ENCODE measurements at places on chromosomes 12 and 14.

DNA sequence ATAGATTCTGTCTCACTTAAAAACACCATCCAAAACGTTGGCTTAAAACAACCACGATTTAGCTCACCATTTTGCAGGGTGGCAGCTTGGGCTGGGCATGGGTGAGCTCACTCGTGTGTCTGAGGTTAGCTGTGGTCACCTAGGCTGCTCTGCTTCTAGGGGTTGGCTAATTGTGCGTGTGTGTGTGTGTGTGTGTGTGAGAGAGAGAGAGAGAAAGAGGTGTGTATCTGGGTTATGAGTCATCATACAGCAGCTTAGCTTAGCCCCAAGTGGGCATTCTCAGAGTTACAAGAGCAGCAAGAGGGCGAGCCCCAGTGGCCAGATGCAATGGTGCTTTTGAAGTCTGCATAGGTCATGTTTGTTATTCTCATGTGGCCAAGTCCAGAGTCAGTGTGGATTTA, 6.0 kb downstream of the FBXW8 start:
- no peak for DNase-seq

DNA sequence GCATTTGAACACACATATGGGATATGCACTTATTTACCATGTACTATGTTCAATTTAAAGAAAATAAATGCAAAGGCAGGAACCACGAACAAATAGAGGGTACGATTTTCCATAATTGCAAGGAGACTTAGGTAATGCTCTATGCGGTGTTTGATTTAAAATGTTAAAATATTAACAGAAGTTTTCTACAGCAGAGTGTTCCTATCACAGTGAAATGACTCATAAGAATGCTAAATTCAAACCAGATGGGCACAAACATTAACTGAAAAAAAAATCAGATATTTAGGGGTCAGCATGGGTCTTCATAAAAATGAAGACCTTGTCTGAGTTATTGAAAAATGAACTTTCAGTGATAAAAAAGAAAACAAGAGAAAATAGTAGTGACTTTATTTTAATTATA, 65.4 kb downstream of the LLPH start:
- no peak for DNase-seq

GRCh38 chr12:2959505-2960389, 550 bp downstream of the TEAD4 start:
- peak; percentile 89 for DNase-seq

GRCh38 chr12:131013118-131013517, 59.4 kb downstream of the ADGRD1 start:
- no peak for DNase-seq

DNA sequence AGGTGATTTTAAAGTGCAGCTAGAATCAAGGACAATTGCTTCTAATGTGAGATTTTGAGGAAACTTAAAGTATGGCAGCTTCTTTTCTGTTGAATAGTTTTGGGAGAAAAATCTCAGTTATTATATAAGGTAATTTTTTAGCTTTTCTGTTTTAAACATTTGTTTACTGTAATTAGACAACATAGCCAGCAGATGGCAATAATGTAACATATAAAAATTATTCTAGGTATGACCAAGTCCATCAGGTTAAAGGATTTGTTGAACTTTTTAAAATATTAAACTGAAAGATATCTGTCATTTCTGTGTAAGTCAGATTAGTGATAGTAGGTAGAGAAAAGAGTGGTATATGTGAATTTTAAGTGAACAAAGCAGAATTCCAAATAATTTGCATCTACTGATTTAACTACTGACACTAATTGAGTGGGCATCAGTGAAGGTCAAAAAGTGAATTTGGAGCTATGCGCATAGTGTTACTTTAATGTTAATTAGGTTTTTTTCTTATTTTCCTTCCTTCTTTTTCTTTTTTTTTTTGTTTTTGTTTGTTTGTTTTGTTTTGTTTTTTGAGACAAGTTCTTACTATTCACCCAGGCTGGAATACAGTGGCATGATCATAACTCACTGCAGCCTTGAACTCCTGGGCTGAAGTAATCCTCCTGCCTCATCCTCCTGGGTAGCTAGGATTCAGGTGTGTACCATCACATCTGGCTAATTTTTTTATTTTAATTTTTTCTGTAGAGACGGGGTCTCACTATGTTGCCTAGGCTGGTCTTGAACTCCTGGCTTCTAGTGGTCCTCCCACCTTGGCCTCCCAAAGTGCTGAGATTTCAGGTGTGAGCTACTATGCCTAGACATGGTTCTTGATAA, 18.6 kb downstream of the PRORP start:
- no peak for DNase-seq

DNA sequence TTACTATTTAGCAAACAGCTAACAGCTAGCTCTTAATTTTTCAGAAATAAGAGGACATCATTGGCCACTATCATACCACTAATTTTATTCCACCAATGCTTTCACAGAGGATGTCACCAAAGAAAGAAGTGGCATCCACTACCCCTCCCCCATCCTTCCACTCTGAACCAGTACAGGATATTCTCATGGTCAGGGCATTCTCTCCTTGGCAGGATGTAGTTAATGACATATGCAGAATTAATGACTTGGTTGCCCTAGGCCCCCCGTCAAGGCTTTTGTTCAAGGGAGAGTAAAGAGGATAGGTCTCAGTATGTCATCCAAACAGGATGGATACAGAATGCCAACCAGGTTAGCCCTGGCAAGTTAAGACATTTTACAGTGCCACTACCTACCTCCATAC, 18.9 kb upstream of the NUP107 start:
- no peak for DNase-seq

GRCh38 chr12:109590566-109590965, 17.0 kb downstream of the MVK start:
- no peak for DNase-seq

GRCh38 chr14:100330388-100330931, 7.3 kb downstream of the SLC25A47 start:
- no peak for DNase-seq

DNA sequence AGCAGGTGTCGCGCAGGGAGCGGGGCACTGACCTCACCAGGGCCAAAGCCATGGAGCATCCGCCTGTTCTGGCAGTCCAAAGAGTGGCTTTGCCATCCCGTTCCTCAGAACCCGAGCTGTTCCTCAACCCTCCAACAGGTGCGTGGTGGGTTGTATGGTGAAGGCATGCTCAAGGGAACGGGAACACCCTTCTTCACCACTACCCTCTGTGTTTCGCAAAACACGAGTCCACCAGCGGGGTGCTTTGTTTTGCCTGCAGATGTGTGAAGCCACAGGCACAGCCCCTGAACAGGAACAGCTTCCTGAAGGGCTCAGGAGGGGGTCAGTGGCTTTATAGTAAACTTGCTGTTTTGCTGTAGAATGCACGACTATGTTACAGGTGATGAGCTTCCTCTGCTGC, 52.7 kb downstream of the SMOC1 start:
- DNase-seq: no peak

- no peak for DNase-seq
These were observed 68.1 kb upstream of the DCD start for GRCh38 chr12:54716261-54716660.

- DNase-seq: peak; percentile 50
These were observed 29.8 kb downstream of the OR10P1 start for GRCh38 chr12:55666508-55666907.

DNA sequence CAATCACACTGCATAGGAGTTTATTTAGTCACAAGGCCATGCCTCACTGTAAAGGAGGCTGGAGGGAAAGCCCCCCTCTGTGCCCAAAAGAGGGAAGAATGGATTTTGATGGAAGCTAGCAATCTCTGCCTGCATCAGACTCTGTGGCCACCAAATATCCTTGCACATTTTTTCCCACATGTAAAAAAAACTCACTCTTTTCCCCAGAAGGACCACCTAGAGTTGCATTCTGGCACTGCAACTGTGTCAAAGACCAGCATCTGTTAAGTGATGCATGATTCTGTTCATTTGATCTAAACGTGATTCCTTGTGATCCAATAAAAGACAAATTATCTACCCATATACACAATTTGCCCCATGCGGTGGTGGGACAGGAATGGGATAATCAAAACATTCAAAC, 8.0 kb downstream of the RHOJ start:
- no peak for DNase-seq

DNA sequence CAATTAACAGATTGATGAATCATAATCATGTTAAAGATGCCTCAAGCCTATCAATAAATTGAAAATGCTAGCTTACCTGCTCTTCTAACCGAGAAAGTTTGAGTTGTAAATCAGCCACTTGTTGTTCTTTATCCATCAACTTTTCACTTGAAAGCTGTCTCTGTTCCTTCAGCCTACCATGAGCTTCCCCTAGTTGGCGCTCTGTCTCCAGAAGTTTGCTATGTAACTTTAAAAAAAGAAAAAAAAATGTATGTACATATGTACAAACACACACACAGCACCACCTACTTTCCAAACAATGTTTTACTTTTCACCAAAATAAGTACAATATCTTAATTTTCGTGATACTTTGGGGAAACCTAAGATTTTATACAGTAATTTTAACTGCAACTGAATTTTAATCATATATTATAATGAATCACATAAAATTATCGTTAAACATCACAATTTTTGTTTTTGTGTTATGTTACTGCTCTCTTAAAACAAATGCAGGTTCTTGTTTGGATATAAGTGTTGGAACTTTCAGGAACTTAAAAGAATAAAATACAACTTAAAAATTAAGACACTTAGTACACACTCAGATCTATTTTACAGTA, 101.2 kb downstream of the EEA1 start:
- no peak for DNase-seq

All from lower leg skin (tissue), 4 donors.